Naive B cell (primary cell): ENCODE measurements at places on chromosomes 5 and 9. TPM values are rescaled to one million over a fixed set of nuclear protein-coding genes. Genes with fewer than 3 reads are reported as not detected.

DNA sequence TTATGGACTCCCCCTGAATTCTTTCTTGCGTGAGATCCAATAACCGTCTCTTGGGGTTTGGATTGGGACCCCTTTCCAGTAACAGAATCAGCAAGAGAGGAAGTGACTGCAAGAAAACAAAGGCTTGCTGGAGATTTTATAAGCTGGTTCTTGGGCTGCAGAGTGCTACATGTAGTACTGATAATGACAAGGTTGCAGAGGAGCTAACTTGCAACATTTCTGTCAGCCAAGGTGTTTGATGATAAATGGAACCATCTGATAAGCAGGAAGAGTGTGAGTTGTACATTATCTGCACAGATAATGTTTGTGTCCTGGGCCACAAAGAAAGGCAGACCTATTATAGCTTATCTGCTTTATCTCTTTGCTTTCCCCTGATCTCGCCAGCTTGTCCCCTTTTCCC is 37.1 kb downstream of the DNAJB5 start:
- no peaks in the 10 kb centered on the region for H3K27me3 ChIP-seq
- no peak overlapping the region for H3K4me3 ChIP-seq
- H3K27ac ChIP-seq: no peak overlapping the region
- peaks cover 13% of the 10 kb centered on the region for H3K4me1 ChIP-seq

GRCh38 chr5:131789765-131790164 is 7.1 kb downstream of the FNIP1 start:
- DNase-seq: no peak
- no peak overlapping the region for H3K4me3 ChIP-seq
- no peaks in the 10 kb centered on the region for H3K27me3 ChIP-seq
- H3K4me1 ChIP-seq: peaks cover 64% of the 10 kb centered on the region

DNA sequence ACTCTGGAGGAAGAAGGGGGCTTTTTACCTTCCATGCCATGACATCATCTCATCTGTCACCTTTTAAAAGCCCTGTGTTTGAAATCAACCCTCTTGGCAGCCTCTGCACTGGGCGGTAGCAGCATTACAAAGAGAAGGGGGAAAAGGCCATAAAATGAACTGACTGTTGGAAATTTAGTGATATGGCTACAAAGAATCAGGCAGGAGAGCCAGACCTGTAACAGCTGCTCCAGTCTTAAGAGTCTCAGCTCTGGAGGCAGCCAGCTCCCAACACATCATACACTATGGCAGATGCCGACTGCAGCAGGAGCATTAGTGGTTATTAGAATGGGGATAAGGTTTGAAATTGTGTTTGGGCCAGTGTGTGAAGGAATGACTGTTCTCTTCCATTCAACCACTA is 257.5 kb downstream of the DMAC1 start:
- DNase-seq: no peak
- no peaks in the 10 kb centered on the region for H3K36me3 ChIP-seq
- H3K4me1 ChIP-seq: no peaks in the 10 kb centered on the region
- peaks cover 23% of the 10 kb centered on the region for H3K27me3 ChIP-seq

DNA sequence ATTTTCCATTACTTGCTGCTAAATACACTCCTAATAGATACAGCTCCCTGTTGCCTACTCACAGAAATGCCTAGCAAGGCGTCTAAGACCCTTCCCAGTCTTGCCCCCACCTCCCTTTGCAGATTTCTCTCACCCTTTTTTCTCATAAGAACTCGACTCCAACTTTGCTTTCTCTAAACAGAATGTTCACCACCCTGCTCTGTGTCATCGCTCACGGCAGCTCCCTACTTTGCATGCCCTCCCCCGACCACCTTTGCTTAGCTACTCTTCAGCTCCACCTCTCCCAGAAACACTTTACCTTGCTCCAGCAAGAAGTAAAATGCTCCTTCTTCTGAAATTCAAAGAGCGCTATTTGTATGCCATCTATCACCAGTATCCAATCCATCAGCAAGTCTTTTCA is 15.2 kb upstream of the PPP1R2B start:
- no peak overlapping the region for H3K4me3 ChIP-seq
- peak overlapping the region; percentile 38 for H3K27ac ChIP-seq
- no peaks in the 10 kb centered on the region for H3K36me3 ChIP-seq
- H3K4me1 ChIP-seq: no peaks in the 10 kb centered on the region

- peak overlapping the region; percentile 48 for H3K4me3 ChIP-seq
- no peak overlapping the region for H3K27ac ChIP-seq
- no peaks in the 10 kb centered on the region for H3K36me3 ChIP-seq
- H3K4me1 ChIP-seq: peaks cover 4% of the 10 kb centered on the region
Measured at GRCh38 chr5:179343021-179343718, 2.1 kb downstream of the ADAMTS2 start.

GRCh38 chr9:136059321-136059791 is 35.7 kb downstream of the NACC2 start:
- no peak overlapping the region for H3K27ac ChIP-seq
- no peak overlapping the region for H3K4me3 ChIP-seq
- H3K27me3 ChIP-seq: peaks cover 34% of the 10 kb centered on the region
- no peak for DNase-seq

- H3K27ac ChIP-seq: no peak overlapping the region
- H3K27me3 ChIP-seq: no peaks in the 10 kb centered on the region
- H3K36me3 ChIP-seq: no peaks in the 10 kb centered on the region
- no peak overlapping the region for H3K4me3 ChIP-seq
- H3K4me1 ChIP-seq: no peaks in the 10 kb centered on the region
Measured at GRCh38 chr9:3650994-3651622, 125.3 kb upstream of the RFX3 start.

DNA sequence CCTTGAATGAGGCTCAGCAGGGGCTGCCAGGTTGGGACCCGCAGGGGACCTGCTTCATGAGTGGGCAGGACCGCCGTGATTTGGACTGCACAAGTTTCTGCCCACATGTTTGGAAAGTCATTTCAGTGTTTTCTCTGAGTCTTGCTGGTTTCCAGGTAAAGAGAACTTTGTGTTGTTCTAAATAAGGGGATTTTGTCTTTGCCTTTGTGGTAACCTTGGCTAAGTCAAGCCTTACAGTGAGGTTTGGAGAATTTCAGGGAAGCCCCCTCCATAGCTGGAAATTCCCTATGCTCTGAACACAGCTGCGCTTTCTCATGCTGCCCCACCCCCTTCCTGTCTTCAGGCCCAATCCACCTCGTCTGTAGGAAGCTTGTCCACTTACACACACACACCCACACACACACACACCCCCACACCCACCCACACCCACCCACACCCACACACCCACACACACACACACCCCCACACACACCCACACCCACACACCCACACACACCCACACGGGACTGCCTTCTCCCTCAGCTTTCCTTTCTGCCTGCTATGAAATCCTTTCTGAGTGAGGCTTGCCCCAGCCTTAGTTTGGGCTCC is 270.1 kb downstream of the HSPA4 start:
- peak; percentile 12 for DNase-seq
- no peaks in the 10 kb centered on the region for H3K27me3 ChIP-seq
- H3K27ac ChIP-seq: peak overlapping the region; percentile 93
- H3K4me3 ChIP-seq: no peak overlapping the region
- peaks cover 14% of the 10 kb centered on the region for H3K4me1 ChIP-seq

GRCh38 chr5:80884086-80884813 is 75.9 kb upstream of the RASGRF2 start:
- peaks cover 5% of the 10 kb centered on the region for H3K4me1 ChIP-seq
- H3K27me3 ChIP-seq: no peaks in the 10 kb centered on the region
- peaks cover 15% of the 10 kb centered on the region for H3K36me3 ChIP-seq
- DNase-seq: no peak

DNA sequence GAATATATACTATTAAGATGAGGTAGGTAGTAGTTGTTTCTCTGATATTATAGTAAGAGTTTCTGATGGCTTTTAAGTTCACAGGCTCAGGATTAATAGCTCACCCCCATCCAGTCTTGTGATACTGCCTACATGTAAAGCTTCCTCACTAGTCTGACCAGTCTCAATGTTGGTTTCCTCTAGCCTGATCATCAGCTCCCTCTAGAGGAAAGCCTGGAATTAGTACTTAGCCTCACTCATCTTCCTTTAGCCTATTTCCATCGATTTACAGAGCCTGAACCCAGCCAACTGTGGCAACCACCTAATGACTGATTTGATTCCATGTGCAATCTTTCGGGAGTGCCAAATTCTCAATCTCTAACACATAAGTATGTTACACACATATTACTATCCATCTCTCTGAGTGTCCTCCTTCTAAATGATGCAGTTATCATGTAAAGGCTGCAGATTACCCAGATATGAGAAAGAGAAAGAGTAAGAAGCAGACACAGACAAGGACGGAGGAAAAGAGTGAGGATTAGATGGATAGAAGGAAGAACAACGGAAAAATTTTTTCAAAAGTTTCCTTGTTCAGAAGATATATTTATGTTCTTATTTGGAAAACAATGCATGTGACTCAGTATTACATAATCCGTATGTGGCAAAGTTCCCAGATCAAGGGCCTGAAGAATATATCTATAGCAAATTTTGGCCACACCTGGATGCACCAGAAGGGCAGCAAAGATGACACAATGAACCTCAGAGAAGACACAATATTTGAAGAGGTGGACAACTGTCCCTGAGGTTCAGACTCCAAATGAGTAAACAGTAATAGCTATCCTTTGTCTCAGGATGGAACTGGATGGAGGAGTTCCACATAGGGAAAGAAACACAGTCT is 333.7 kb downstream of the ELAVL2 start:
- no peak overlapping the region for H3K4me3 ChIP-seq
- H3K27ac ChIP-seq: no peak overlapping the region
- H3K27me3 ChIP-seq: no peaks in the 10 kb centered on the region

DNA sequence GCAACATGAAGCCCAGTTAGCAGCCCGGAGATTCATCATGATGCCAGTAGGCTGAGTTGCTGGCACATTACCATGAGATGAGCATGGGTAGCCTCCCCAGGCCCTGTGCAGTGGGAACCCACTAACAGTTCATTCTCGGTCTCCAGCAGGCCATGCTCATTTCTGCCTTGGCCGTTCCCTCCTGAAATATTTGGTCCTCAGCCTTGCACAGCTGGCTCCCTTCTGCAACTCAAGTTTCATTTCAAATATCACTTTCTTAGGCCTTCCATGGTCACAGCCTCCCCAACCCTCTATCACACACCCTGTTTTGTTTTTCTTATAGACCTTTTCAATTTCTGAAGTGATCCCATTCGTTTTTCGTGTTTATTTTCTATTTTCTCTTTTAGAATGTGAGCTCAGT is 125.4 kb upstream of the VLDLR start:
- no peaks in the 10 kb centered on the region for H3K36me3 ChIP-seq
- H3K27me3 ChIP-seq: peaks cover 3% of the 10 kb centered on the region
- H3K4me3 ChIP-seq: no peak overlapping the region
- no peak for DNase-seq

The CDKN2B gene
- 0.56 TPM for polyA plus RNA-seq

The APBA1 gene
- polyA plus RNA-seq: not detected

The FOXI1 gene
- polyA plus RNA-seq: not detected

The TRAF1 gene
- polyA plus RNA-seq: 0.34 TPM

The ACTBL2 gene
- not detected for polyA plus RNA-seq

The CHSY3 gene
- polyA plus RNA-seq: not detected
